Progenitor cell of endocrine pancreas (in vitro differentiated cells): ENCODE measurements at places on chromosomes 5 and 9.
A peak's percentile ranks its signal among the peaks of the same experiment; 100 is the strongest.

DNA sequence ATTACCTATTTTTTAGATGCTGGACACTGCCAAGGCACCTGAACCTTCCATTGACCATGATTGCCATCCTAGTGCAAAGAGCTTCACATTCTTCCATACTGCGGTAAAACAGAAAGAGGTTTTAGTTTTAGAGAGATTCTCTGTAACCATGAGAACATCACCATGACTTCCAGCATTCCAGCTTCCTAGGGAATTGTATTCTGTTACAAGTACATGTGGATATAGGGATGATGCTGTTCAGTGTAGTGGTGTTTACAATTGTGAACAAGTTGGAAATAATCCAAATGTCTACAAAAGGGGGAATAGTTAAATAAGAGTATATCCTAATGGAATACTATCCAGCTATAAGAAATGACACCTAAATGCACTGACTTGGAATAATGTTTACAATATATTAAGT is 22.4 kb downstream of the NIPSNAP3B start:
- no peak overlapping the region for H3K27ac ChIP-seq
- H3K27me3 ChIP-seq = no peaks in the 10 kb centered on the region
- no peak overlapping the region for H3K4me3 ChIP-seq

DNA sequence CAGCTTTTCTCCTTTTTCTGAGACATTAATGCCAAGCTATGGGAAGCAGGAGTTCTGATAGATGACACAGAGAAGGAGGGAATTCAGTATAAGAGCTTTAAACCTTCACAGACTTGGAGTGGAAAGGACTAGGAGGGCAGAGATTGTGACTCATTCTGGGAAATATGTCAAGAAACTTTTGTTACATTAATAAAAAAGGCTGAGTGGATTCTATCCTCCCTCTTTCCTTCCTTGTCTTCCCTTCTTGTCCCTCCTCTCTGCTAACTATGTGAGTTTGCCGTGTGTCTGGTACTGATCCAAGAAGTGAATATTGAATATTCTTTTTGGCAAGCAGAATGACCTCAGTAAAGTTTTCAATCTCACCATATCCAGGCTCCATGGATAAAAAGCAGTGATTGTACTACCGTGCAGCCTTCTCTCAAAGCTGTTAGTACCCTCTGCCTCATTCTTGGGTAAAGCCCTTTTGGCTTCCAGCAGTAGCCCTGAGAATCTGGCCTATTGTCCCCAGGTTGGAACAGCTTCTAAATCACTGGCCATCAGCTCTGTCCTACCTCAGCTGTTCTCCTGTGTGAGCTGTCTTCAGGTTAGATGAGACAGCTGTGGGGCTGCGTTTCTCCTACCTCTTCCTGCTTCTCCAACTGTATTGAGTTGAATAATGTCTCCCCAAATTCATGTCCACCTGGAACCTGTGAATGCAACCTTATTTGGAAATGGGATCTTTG is 73.9 kb downstream of the ATG10 start:
- H3K27me3 ChIP-seq = no peaks in the 10 kb centered on the region
- H3K36me3 ChIP-seq = peaks cover 19% of the 10 kb centered on the region
- H3K4me3 ChIP-seq = no peak overlapping the region
- H3K4me1 ChIP-seq = no peaks in the 10 kb centered on the region

GRCh38 chr5:14054111-14054854 is 88.9 kb upstream of the TRIO start:
- no peak overlapping the region for H3K27ac ChIP-seq
- H3K27me3 ChIP-seq = no peaks in the 10 kb centered on the region
- H3K4me3 ChIP-seq = no peak overlapping the region
- no peak for DNase-seq

DNA sequence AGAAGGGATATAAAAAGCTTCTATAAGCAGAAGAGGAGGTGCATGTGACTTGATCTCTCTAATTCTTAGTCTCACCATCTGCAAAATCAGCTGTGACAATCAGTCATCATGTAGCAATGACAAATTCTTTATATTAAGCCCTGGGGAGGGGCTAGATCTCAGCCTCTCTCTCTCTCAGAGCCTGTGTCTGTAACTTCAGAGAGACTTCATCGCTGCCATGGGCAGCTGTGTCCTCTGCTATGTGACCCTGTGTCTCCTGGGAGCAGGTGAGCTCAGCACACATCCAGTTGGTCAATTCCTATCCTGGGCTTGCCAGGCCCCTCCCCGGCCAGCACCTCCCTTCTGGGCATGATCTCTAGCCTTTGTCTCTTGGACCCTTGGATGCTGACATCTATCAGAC is 109.6 kb downstream of the ANKRD18B start:
- no peaks in the 10 kb centered on the region for H3K4me1 ChIP-seq
- H3K4me3 ChIP-seq = no peak overlapping the region
- H3K36me3 ChIP-seq = no peaks in the 10 kb centered on the region
- DNase-seq = no peak
- H3K27ac ChIP-seq = no peak overlapping the region

GRCh38 chr9:126276056-126276728 is 50.4 kb upstream of the MVB12B start:
- no peak overlapping the region for H3K4me3 ChIP-seq
- H3K27me3 ChIP-seq = peaks cover 2% of the 10 kb centered on the region
- peak overlapping the region; percentile 93 for H3K27ac ChIP-seq
- H3K36me3 ChIP-seq = peaks cover 3% of the 10 kb centered on the region
- H3K4me1 ChIP-seq = peaks cover 11% of the 10 kb centered on the region
